ENCODE measurements at places on chromosomes 1 and 21.
A peak's percentile ranks its signal among the peaks of the same experiment; 100 is the strongest.

DNA sequence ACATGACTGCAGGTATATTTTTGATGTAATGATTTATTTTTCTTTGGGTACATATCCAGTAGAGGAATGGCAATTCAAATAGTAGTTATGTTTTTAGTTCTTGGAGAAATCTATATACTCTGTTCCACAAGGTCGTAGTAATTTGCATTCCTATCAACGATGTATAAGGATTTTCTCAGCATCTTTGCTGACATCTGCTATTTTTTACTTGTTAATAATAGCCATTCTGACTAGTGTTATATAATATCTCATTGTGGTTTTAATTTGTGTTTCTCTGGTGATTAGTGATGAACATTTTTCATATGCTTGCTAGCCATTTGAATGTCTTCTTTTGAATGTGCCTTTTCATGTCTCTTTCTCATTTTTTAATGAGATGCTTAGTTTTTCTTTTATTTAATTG, 292.1 kb upstream of the RGS18 start:
- DNase-seq, result no peak

- DNase-seq, result no peak
Observed at GRCh38 chr1:193031431-193031830, 27.7 kb downstream of the UCHL5 start.

DNA sequence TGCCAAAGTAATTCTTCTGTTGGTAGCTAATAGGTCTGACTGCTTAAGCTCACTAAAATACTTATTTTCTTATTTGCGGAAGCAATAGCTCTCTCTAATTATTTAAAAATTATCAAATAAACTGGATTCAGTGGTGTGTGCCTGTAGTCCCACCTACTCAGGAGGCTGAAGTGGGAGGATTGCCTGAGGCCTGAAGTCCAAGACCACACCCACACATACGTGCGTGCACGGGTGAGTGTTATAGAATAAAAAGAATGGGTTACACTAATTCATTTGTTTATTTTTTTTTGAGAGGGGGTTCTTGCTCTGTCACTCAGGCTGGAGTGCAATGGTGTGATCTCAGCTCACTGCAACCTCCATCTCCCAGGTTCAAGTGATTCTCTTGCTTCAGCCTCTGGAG, 94.2 kb upstream of the HNRNPU start:
- no peak for DNase-seq

DNA sequence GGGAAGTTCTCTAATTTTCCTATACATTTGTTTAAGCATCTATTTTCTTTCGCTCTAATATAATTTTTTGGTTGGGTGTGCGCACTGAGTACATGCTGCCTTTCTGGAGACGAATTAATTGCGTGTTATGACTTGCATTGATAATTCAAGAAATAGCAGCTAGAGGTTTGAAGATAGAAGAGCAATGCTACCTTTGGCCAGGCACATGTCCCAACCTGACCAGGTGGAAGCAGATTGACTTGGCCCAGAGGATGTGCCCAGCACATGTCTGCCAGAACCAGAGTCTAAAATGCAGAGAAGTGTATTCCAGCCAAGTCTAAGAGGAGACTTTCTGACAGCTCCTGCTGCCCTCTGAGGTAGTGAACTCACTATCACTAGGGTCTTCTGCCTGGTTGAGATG, 114.3 kb downstream of the SLC35F3 start:
- no peak for DNase-seq

DNA sequence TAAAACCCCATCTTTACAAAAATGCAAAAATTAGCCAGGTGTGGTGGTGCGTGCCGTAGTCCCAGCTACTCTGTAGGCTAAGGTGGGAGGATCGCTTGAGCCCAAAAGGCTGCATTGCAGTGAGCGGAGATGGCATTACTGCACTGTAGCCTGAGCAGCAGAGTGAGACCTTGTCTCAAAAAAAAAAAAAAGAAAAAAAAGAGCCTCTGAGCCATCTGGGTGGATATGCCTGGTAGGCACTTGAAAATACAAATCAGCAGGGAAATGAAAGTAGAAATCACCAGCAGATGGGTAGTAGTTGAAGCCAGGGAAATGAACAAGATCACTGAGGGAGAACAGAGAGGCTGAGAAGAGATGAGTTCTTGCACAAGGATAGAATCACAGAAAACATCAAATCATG, 131.0 kb upstream of the HMCN1 start:
- DNase-seq, result peak; percentile 35

GRCh38 chr1:166464333-166464732, 297.5 kb upstream of the FAM78B start:
- no peak for DNase-seq

- no peak for DNase-seq
Observed at GRCh38 chr1:73910466-73910865, 287.5 kb downstream of the LRRIQ3 start.

DNA sequence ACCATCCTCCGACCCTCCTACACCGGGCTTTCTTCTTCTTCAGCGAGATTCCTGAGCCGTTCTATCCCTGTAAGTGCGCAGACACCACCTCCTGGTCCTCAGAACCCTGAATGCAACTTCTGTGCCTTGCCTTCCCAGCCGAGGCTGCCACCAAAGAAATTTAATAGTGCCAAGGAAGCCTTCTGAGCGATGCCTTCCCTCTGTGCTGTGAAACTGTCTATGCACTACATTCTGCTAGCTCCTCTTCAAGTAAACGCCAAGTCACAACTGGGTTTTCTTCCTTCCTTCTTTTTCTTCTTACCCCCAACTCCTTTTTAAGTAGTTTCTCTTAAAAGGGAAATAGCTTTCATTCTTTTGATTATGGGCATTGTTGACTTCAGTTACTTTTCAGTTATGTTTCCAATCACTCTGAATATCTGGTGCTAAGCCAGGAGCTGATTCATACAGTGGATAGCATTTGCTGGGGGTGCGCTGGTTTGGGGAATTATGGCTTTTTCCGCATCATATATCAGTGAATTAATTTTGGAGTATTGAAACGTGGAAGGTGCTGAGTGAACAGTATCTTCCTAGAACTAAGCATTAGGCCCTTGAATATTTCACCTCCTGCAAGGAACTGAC, 38.6 kb upstream of the GPR88 start:
- no peak for DNase-seq

- no peak for DNase-seq
Observed at GRCh38 chr1:157106813-157107189, 7.2 kb upstream of the ETV3L start.

GRCh38 chr1:178328728-178329127, 168.0 kb downstream of the CLEC20A start:
- DNase-seq, result no peak

GRCh38 chr1:190179817-190180216, 297.8 kb downstream of the BRINP3 start:
- DNase-seq, result no peak
